ENCODE measurements at places on chromosomes 11 and 22.
A peak's percentile ranks its signal among the peaks of the same experiment; 100 is the strongest.

DNA sequence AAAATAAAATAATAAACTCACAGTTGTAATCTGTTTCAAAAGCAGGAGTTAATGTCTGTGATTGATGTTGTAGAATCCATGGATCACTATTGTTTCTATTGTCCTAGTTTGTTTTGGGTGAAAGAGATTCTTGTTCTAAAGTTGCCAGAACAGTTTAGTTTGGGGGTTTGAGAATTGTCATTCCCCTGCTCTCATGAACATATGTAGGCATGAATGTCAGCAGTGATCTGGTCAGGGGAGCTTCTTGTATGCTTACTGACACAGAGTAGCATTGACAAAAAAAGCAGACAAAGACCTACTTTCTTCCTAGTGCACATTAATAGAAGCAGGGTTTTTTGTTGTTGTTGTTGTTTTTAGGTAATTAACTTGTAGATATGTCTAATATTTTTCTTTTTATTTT, 38.6 kb downstream of the ARHGAP1 start:
- DNase-seq = no peak

DNA sequence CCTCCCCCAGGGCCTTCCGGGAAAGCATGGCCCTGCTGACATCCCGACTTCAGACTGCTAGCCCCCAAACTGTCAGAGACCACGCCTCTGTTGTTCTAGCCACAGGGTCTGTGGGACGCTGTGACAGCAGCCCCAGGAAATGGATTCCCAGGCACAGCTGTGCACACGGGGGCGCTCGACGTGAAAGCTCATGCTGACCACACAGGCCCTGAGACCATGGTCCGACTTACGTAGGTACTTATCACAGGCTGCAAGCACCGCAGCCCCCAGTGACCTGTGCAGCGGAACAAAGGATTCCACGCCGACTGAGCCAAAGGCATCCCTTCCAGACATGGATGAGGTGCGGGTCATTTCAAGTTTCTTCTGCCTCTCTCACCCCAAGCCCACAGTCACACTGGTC, 150.6 kb downstream of the CTTN start:
- no peak for DNase-seq

GRCh38 chr11:124519850-124520549, 23.5 kb downstream of the OR8B12 start:
- no peak for DNase-seq

- peak; percentile 27 for DNase-seq
Measured at GRCh38 chr11:75445315-75445953, 12.4 kb upstream of the KLHL35 start.

DNA sequence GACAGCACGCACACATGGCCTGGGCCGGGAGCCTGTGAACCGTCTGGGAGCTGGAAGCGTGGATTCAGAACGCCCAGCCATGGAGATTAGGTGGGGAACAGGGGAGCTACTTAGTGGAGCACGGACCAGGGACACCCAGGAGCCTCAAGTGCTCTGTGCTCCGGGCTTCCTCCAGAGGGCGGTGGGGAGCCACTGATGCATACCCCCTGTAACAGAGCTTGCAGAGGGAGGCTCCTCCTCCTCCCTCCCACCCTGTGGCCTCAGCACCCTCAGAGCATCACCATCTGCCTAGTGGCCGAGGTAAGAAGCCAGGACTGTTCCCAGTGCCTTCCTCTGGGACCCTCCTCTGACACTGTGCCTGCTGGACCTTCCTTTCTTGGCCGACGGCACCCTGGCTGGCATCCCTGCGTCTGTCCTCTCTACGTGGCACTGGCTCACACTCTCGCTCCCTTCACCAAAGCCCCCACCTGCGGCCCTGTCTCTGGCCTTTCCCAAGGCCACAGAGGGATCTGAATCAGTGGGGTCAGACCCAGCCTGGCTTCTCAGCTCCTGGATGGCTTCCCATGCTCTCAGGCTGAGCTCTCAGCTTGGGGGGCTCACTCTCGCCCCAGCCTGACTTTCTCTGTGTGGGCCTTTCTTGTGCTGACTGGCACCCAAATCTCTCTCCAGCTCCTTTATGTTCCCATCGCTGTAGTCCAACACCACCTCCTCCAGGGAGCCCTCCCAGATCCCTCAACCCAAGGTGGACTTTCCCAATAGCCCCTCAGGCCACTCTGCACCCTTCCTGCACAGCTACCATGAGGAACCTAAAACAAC, 780.9 kb downstream of the BRD1 start:
- no peak for DNase-seq

- DNase-seq = no peak
Measured at GRCh38 chr11:58688789-58689503, 42.8 kb downstream of the GLYAT start.

GRCh38 chr11:95499516-95500135, 268.6 kb upstream of the SESN3 start:
- DNase-seq = no peak

DNA sequence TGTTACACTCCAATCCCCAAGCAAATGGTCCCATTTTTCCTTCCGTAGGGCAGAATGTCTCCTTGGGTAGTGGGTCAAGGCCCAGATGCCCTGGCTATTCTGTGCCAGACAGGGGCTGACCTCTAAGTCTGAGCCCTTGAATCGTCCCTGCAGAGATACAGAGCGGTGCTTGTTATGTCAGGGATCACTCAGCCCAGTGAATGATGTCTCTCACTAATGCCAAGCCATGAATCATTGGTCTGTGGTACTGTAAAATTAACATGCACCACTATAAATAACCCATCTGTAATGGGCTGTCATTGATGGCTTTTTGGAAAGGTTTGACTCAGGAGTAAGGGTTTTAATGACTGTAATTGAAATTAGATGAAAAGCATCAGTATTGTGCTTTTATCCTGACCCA, 35.3 kb upstream of the KIRREL3 start:
- no peak for DNase-seq

GRCh38 chr11:9015677-9016076, 11.9 kb upstream of the NRIP3 start:
- peak; percentile 24 for DNase-seq

GRCh38 chr11:61571337-61571736, 9.5 kb downstream of the SYT7 start:
- DNase-seq = no peak

DNA sequence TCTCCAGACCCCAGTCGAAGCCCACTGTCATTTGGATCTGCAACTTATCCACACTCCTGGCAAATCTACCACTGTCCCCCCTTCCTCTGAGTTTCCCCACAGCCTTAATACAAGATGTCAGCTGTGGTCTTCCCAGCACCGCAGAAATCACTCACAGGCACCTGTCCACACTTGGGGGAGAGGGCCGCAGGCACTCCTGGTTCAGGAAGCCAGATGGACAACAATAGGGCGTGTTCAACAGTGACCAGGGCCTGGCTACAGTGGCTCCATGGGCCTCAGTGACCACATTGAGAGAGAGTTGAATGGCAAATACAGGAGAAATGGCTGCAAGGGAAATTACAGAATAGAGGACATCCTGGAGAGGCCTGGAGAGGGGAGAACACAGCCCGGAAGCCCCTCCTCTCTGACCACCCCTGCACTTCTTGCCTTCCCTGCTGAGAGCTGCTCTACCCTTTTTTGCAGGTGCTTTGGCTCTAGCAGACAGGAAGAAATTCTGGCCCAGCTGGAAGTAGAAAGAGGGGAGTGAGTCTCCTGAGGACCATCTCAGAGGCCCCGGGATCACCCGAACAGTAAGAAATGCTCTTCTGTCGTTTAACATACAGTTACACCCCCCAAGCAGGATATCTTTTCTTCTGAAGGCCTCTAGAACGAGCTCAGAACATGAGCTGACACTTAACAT, 164.6 kb downstream of the FEZ1 start:
- DNase-seq = no peak

DNA sequence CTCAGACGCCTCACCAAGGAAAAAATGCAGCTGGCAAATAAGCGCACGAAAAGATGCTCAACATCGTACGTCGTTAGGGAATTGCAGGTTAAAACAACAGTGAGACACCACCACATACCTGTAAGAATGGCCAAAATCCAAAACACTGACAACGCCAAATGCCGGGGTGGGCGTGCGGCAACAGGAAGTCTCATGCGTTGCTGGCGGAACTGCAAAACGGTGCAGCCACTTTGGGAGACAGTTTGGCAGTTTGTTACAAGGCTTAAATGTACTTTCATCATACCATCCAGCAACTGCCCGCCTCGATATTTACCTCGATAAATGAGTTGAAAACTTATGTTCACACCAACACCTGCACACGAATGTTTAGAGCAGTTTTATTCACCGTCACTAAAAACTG, 7.5 kb upstream of the CTSD start:
- no peak for DNase-seq

GRCh38 chr11:12176410-12176809, 66.0 kb downstream of the MICAL2 start:
- no peak for DNase-seq

DNA sequence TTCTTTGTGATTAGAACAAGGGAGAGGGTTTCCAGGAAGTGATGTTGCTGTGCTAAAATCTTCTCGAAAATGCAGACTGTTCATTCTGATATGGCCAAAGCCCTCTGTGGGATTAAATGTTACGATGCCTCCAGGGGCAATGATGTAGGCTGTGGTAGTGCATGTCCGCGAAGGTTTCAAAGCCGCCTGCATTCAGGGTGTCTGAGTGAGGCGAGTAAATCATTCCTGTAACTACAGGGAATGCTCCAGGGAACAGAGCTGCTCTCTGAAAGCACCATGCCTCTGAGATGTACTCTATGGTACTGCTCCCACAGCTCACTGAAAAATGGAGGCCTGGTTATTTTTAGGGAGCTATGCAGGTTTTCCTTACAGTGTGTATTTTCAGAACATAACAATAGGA, 21.2 kb downstream of the PDGFD start:
- DNase-seq = no peak

DNA sequence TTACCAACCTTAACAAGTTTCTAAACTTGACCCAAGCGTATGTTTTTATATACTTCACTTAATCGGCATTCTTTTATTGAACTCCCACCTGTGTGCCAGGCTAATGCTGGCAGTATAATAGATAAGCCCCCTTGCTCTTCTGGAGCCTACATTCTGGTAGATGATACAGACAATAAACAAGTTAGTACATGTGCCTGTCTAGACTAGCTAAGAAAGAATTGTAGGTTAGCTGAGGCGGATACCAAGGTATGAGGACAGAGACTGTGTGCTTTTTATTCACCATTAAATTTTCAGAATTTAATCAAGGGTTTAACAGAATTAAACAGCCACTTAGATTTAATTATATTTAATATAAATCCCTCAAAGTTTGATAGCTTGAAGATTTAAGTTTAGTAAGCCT, 45.7 kb downstream of the TTC17 start:
- no peak for DNase-seq

DNA sequence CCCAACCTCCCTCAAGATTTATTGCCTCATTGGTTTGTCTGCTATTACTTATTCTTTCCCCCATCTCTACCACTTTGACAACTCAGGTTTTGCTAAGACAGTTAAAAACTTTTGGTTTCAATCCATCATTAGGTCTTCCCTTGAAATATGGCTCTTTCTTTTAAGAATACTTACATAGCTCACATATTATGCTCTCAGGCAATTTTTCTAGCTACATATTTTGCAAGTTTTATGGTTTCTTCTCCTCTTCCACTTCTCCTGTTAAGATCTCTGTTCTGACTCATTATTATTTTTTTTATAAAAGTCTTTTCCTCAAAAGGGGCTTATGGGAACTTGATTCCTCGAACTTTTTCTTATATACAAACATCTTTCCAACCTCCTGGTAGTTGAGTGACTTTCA, 192.4 kb upstream of the MPPED2 start:
- no peak for DNase-seq

- no peak for DNase-seq
Measured at GRCh38 chr11:32094923-32095322, 4.0 kb downstream of the RCN1 start.

GRCh38 chr22:48785792-48786678, 1041.6 kb downstream of the BRD1 start:
- DNase-seq = no peak

DNA sequence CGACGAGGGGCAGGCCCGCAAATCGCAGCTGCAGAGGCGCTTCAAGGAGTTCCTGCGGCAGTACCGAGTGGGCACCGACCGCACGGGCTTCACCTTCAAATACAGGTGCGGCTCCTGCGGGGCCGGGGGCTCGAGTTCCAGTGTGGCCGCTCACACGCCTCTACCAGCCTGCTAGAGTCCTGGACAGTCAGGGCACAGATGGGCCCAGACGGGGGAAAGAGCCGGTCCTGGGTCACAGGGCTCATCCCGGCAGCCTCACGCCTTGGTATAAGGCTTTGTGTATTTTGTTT, 506 bp downstream of the MCM5 start:
- no peak for DNase-seq

- DNase-seq = no peak
Measured at GRCh38 chr11:27381238-27381666, 18.2 kb upstream of the CCDC34 start.

DNA sequence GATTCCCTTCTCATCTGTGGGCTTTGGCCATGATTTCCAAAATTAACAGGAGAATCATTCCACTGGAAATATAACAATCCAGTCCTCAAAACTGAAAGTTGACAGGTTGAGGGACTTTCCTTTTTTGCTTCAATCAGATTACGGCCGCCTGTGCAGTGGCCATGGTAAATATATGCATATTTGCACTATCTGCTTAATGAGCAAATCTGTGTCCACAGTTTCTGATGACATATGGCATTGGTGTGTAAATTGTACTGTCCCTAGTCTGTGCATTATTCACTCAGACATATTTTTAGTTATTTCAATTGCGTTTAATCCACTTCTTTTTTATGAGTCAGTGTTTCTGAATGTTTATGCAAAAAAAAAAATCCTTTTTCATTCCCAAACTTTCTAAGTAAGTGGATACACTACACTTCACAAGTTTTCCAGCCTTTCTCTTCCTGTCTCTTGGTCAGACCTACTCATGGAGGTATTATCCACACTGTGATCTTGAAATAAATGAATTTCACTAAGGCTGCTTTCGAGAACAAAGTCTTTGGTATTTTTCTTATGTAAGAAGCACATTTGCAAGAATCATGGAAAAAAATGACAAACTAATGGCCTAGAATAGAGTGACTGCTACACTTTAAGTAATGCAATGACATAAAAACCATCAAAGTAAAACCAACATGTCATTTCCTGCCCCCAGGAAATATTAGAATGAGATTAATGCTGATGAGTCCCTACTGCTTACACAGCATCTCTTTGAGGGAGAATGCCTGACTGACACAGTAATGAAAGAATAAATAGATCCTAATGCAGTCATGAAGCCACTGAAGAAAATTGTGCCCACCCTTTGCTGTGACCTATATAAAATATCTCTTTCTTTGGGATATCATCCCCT, 76.4 kb upstream of the MTNR1B start:
- no peak for DNase-seq

DNA sequence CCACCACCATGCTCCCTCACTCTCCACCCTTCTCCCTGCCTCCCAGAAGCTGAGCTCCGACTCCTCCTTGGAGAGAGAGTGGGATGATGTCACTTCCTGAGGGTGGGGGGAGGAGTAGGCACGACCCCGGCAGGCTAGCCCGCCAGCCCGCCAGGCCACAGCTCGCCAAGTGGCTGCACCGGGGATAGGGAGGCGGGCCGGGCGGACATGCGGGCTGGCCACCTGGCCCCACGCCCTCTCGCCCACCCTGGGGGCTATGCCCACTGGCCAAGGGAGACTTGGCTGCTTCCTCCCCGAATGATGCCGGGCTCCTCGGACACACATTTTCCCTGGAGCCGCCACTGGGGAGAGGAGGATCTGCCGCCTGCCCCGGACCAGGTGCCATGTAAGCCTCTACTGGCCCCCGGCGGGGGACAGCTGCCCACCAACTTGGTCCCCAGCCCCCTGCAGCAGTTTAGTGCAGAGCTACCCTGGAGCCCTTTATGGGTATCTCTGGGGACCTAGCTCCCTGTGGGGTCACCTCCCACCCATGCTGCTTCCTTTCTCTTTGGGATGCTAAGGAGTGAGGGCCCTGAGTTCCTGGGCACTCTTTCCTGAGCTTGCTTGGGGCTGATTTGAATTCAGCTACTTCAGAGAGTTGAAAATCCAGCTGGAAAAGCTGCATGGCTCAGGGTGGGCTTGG, 33.7 kb upstream of the MYRF start:
- DNase-seq = no peak

Measured in GM06990 (cell line).